RWPE2 (cell line): ENCODE measurements at places on chromosomes 16 and 17.
A peak's percentile ranks its signal among the peaks of the same experiment; 100 is the strongest.

GRCh38 chr17:33689725-33690124 lies 396.6 kb upstream of the ASIC2 start:
- DNase-seq = no peak

- DNase-seq = no peak
Observed at GRCh38 chr17:78499715-78500540, 77.3 kb downstream of the DNAH17 start.

DNA sequence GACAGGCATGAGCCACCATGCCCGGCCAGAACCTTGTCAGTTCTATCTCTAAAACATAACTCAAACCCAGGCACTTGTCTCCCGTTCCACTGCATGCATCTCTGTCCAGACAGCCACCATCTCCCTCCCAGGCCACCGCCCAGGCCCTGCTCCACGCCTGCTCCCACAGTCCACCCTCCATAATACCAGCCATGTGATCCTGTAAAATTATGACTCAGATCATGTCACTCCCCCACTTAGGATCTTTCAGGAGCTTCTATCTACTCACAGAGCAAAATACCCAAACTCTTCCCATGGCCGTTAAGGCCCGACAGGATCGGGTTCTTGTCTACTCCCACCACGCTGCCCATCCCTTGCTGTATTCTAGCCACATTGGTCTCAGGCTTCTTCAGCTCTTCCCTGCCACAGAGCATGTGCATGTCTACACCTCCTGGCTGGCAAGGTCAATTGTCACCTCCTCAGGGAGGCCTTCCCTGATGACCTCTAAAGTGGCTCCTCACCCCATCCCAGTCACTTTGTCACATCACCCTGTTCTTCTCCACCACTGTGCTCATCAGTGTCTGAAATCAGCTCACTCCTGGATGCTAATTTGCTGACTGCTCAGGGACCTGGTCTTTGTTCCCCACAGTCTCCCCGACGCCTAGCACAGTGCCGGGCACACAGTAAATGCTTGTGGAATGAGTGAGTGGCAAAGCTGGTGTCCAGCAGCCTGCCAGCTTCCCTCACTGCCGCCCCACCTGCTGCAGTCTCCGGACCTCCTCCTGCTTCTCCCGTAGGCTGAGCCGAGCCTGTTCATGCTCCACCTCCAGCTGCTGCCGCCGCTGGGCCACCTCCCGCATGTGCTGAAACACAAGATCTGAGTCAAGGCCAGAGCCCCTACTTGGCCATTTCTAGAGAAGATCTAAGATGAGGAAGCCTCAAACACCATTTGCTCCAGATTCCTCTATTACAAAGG lies 6.7 kb downstream of the TSPOAP1 start:
- DNase-seq = peak; percentile 24

GRCh38 chr16:14070877-14071575 lies at the start of gene MRTFB:
MRTFB (plus strand) TSS chr16:14071319; CDS start chr16:14140607, 69,288 bp downstream.
- peak; percentile 81 for DNase-seq

- DNase-seq = peak; percentile 75
Observed at GRCh38 chr17:82054351-82055022, 2.8 kb downstream of the GPS1 start.

- DNase-seq = no peak
Observed at GRCh38 chr17:42135664-42136653, 13.4 kb downstream of the HSPB9 start.

GRCh38 chr17:1713878-1714426 lies 3.8 kb upstream of the TLCD2 start:
- DNase-seq = peak; percentile 63

GRCh38 chr16:4935241-4935855 lies 1.6 kb downstream of the PPL start:
- no peak for DNase-seq

GRCh38 chr16:69219279-69219678 lies 32.3 kb downstream of the SNTB2 start:
- no peak for DNase-seq

- peak; percentile 41 for DNase-seq
Observed at GRCh38 chr17:44932787-44933097, 14.8 kb downstream of the KIF18B start.

DNA sequence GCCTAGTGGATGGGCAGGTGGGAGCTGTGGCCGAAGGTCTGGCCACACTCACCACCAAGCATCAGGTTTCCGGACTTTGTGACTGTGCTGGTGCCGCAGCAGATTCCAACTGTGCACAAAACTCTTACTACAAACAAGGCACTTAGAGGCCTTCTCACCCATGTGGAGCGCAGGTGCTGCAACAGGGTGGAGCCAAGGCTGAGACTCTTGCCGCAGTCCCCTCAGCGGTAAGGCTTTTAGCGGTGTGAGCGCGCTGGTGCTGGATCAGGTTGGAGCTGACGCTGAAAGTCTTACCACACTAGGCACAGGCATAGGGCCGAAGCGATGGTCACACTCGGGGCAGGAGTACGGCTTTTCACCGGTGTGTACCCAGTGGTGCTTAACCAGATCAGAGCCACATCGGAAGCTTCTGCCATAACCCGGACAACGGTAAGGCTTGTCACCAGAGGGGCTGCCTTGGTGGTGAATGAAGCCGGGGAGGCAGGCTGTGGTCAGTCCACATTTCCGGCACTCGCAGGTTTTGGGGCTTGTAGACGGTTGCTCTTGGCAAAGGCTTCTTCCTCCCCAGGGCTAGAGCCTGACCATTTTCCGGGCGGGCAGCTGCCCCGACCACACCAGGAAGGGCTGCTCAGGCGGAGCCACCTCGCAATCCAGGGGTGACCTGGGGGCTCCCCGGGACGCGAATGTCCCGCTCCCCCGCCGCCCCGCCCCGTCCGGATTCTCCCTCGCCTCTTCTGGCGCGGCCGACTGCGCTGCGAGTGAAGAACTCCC lies 1.0 kb upstream of the ARMC5 start:
- DNase-seq = no peak

DNA sequence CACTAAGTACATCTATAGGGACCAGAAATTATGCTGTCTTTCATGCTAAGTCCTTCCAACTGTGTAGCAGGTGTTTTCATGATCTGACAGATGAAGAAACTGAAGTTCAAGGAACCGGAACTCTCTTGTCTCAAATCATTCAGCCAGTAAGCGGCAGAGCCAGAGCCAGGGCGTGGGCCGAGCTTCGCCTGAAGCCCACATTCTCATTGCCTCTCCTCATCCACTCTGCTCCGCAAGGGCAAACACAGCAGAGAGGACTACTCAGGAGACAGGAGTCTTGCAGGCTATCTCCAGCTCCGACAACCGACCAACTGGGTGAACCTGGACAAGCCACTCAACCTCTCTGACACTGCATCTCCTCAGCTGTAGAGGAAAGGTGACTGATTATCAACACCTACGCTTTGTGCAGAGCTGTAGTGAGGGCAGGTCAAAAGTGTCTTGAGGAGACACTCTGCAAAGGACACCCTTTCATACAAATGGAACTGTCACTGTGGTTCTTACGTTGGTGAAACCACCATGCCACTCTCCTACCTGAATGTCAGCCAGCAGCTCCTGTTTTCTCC lies 72.9 kb downstream of the CYTH1 start:
- no peak for DNase-seq

DNA sequence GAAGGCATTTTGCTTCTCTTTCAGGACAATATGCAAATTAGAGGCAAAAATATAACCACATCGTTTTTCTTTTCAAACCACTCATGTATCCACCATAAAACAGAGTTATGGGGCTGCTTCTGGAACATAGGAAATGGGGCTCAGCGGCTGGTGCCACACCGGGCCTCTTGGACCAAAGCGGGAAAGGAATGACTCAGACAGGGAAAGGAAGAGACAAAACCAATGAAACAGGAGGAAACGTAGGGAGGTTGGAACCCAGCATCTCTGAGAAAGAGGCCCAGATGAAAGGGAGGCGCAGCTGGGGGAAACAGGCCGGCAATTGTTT lies 28.5 kb downstream of the CUEDC1 start:
- no peak for DNase-seq

DNA sequence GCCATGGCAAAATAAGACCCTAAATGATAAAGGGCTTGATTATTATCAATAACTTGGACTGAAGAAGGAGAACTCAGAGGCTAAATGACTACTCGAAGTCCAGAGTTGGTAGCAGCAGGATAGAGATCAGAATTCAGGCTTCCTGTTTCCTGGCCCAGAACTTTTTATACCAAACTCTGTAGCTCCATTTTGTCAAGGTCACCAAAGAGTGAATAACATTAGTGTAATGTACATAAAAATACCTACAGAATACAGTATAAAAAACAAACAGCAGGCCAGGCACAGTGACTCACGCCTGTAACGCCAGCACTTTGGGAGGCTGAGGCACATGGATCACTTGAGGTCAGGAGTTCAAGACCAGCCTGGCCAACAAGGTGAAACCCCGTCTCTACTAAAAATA lies 79.0 kb downstream of the ARHGAP17 start:
- DNase-seq = no peak

- no peak for DNase-seq
Observed at GRCh38 chr16:88461331-88462269, 8.5 kb downstream of the ZFPM1 start.

DNA sequence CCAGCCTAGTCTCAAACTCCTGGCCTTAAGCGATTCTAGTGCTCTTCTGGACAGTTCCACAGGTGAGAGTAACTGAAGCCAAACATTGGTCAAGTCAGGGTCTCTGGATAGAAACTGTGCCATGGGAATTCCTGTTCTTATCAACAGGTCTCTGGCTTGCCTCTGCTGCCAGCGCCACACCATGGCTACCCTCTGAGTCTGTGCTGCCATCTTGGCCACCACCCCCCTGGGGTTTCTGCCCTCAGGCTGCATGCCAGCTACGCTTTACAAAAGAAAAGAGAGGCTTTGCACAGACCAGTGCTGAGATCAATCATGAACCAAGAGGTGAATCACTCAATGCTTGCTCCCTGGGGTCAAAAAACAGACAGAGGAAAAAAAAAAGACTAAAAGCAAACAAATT lies 24.4 kb upstream of the CREBBP start:
- peak; percentile 15 for DNase-seq

DNA sequence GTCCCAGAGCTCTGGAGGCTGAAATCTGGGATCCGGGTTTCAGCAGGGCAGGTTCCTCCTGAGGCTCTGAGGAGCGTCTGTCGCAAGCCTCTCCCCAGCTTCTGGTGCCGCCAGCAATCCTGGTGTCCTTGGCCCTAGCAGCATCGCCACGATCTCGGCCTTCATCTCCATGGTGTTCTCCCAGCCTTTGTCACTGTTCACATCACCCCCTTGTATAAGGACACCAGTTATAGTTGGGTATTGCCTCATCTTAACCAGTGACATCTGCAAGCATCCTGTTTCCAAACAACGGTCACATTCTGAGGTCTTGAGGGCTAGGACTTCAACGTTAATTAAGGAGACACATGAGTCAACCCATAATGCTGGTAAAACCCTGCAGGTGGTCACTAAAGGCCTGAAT lies 2.8 kb upstream of the PPP1R27 start:
- no peak for DNase-seq

- DNase-seq = no peak
Observed at GRCh38 chr16:10880594-10881452, 3.8 kb downstream of the CIITA start.

GRCh38 chr17:8459107-8459506 lies 23.4 kb downstream of the NDEL1 start:
- no peak for DNase-seq

DNA sequence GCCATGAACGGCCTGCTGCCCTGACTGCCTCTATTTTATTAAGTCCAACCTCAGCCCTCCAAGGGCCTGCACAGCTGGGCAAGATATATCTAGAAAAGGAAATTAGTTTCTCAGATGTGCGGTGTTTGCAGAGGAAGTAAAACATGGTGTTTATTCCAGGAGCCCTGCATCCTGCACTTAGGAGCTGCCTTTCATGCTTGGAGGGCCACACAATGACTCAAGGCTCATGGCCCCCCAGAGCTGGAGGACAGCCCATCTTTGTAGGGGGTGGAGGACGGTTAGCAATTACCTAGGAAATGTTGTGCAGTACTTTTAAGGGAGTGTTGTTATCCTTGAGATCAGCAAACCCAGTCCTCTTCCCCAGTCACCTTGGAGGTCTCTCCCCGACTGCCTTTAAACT lies 80.5 kb downstream of the COPRS start:
- DNase-seq = no peak

- no peak for DNase-seq
Observed at GRCh38 chr16:26889740-26890139, 177.0 kb upstream of the C16orf82 start.

GRCh38 chr17:10061111-10061845 lies 137.1 kb downstream of the GAS7 start:
- DNase-seq = no peak

GRCh38 chr17:4839965-4840892 lies 7.1 kb downstream of the MINK1 start:
- DNase-seq = no peak

DNA sequence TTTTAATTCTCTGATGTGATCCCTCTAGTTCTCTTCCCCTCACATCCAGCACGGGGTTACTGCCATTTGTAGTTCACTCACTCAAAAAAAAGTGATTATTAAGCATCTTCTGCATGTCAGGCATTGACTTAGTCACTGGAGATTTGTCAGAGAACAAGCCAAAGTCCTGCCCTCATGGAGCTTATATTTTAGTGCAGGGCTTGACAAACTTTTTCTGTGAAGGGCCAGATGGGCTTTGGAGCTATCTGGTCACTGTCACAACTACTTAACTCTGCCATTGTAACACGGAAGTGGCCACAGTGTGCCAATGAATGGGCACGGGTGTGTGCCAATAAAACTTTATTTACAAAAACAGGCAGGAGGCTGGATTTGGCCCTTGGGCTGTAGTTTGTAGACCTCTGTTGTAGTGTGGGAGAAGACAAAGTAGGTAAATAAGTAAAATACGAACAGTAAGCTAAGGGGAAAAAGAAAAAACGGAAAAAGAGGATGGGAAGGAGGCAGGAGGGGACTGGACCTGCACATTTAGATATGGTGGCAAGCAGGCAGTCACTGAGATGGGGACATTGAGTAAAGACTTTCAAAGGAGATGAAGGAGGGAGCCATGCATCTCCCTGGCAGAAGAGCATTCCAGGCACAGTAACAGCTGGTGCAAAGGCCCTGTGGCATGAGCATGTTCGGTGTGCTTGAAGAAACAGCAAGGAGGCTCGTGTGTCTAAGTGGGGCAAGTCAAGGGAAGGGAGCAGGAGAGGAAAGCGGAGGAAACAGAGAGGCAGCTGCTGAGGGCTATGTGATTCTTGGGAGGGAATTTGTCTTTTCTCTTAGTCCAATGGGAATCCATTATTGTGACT lies 202.8 kb upstream of the CACNG3 start:
- no peak for DNase-seq

DNA sequence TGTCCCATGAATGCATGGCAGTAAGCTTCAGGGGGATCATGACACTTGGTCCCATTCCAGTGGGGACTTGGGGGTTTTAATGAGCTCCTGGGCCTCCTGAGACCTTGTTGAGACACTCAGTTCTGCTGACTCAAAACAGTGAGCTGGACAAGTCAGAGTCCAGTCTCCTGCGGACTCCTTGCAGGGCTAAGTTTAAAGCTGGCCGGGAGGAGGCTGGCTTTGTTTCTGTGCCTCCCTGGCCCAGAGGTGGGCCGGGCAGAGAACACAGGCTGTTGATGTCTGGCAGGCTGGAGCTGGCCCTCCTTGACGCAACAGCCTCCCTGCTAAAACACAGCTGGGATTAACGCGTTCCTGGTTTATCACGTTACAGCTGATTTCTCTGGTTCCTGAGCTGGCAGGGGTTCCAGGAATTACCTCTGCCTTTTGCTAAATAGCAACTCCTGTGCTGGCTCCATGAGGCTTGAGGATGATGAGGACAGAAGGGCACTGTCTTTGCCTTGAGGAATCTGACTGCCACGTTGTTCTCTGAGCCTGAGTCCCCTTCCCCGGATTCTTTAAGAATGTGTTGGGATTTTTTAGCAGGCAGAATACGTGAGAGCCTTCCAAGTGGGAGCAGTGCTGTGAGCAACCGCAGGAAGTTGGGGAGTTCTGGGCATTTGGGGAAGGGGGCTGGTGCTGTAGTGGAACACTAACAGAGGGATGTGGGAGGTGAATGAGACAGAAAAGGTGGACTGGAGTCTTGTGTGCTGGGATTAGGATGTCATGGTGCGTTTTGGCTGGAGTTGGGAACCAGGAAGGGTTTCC lies 2.0 kb downstream of the GPT2 start:
- DNase-seq = no peak
